ENCODE measurements at places on chromosomes 7 and 10.

GRCh38 chr7:70132226-70132851, 534.1 kb downstream of the AUTS2 start:
- no peak for DNase-seq

DNA sequence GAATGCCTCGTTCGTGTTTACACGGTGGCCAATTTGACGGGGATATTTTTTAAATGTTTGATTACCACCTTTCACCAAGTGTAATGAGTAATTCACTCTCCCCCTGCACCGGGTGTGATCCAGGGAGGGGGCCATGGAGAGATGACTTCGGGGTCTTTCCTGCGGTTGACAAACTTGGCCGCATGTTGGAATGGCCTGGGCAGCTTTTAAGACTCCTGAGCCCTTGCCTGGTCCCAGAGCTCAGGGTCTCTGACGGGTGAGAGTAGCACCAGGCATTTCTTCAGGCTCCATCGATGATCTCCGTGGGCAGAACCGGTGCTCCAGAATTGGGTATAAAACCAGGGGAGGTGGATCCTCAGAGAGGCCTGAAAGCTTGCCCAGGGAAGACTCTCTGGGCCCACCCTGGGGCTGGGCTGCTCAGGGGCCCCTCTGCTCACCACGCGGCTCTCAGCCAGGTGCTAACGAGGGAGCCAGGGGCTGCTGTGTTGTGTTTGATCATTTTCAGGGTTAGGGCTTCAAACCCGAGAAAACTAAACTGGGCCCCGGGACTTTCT, 882 bp downstream of the ZNF282 start:
- no peak for DNase-seq

GRCh38 chr7:3648276-3648675, 347.2 kb downstream of the SDK1 start:
- DNase-seq: no peak

DNA sequence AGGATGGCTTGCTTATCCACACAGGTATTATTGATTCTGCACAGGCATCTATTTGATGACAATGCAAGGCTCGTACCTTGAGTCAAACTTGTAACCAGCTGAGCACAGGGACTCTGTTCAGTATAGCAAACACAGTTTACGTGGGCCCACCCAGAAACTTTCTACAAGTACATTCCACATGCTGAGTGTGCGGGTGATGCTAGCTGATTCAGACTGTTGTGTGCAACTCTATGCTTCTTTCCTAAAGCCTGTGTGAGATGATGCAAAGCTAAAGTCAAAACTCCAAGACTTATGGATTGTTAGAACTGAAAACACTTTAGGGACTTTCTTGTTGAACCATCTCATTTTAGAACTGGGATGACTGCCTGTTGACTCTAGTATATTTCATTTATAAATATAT, 21.5 kb upstream of the CALD1 start:
- DNase-seq: no peak

GRCh38 chr10:71754562-71754961, 18.8 kb downstream of the VSIR start:
- DNase-seq: no peak

DNA sequence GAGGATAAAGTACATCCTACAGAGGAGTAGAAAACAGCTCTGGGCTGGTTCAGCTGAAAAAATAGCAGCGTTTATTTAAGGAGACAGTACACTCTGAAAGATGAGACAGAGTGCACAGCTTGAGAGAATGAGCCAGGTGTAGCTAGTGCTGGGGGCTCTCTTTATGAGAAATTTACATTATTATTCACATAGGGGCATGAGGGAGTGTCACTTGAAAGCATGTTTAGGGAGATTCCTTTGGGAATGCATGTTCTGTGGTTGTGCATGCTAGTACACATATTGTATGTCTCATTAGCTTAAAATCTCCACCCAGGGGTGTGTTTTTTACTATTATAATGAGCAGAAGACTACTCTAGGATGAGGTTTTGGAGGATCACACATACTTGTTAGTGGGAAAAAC, 1224.4 kb downstream of the REEP3 start:
- no peak for DNase-seq

GRCh38 chr10:1331560-1331959, 275.4 kb downstream of the WDR37 start:
- no peak for DNase-seq

DNA sequence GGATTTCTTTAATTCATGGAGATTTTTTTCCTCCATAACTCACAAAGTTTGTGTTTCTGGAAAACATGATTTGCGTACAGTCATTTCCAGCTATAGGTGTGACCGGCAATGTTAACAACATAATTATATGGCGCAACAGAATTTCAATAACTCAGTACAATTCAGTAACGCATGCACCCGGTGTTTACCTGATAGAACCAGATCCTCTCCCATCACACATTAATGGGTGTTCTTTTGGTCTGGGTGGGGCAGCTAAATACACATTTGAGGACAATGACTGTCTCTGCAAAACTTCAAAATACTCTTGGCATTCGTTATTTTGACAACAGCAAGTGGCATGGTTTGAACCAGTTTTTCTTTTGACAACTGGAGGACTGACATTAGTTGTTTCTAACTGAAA, 102.3 kb downstream of the KLF6 start:
- DNase-seq: no peak

- DNase-seq: peak; percentile 33
Observed at GRCh38 chr7:104156842-104157277, 51.0 kb downstream of the ORC5 start.
